ENCODE measurements at places on chromosomes 2 and 18.

DNA sequence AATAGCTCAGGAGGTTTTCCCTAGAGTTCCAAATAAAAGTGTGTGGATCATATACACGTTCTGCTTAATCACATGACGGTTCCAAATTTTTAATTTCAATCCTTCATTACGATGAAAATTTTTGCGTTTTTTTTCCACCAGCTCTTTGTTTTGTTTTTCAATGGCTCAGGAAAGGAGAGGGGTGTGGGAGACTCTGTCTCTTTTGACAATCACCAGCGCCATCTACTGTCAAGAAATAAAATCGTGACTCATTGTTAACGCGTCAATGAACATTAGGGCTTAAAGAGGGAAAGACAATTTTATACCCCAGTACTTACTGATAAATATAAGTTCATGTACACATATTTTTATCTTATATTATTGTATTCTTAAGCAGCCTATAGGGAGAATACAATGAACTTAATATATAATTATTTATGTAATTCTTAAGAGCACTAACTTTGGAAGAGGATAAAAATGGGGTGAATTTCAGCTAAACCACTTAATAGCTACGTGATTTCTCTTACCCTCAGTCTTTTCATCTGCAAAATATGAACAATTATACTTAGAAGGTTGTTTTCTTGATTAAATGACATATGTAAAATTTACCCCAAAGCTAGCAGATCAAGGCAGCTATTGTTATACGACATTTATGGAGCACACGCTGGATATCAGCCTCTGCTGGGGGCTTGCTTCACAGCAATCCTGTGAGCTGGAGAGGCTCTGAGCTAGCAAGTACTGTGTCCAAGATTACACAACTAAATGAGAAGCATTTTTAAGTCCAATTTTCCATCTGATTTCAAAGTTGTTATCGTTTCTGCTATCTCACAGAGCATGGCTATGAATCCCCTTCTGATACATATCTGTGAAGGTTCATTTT is 47.4 kb upstream of the RMDN2 start:
- peak; percentile 60 for DNase-seq

GRCh38 chr2:141941210-141941714 is 189.6 kb downstream of the LRP1B start:
- DNase-seq, result no peak

DNA sequence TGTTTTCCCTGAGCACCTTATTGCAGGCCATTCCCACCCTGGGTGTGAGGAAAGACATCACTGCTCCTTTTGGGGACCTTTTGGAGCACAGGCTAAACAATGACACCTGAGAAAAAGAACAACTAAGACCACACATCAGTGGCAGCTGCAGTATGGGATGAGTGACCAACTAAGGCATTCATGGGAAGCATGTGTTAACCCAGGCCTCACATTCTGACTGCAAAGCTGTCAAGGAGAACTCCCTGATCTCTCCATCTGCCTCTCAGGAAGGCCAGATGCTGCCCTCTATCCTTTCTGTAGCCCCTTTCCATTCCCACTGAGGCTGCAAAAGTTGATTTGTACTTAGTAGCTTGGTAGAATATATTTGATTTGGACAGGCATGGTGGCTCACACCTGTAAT is 277.7 kb upstream of the FBXO11 start:
- DNase-seq, result no peak

GRCh38 chr2:74849228-74849892 is 15.4 kb downstream of the HK2 start:
- no peak for DNase-seq

All from NCI-H2081 treated with DMSO at 0.1 percent for 48 hours (cell line).